NCI-H1436 treated with DMSO at 0.1 percent for 48 hours (cell line): ENCODE measurements at places on chromosomes 2 and 18.

DNA sequence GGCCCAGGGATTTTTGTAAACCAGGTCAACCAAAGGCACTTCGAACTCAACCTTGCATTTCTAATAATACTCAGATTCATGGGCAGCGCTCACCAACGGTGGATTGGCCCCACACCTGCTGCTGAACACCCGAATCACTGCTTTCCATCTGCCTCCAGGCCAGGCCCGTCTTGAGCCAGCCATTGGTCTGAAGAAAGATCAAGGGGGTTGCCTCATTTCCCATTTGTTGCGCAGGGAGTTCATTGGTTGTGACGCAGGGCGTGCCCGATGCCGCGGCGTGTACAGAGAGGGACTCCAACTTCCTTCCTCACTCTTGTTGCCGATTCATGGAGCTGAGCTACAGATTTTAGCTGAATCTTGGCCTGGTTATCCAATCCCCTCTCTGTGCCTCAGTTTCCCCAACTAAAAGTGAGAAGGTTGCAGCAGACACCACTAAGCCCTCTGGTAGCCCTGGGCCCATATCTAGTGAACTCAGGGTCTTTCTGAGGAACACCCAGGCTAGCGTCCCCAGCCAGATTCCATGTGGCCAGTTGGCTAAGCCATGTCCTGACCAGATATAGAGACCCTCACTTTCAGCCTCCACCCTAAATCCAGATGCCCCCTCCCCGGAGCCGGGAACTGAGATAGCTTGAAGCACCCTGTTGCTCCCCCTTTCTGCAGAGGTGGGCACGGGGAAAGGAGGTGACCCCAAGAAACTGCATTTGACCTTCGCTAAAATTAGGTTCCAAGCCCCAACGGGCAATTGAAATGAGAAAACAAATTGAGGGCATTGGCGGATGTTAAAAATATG is 60.9 kb upstream of the HPCAL1 start:
- no peak for DNase-seq

- no peak for DNase-seq
Observed at GRCh38 chr2:241096979-241097378, 5.1 kb downstream of the MTERF4 start.

DNA sequence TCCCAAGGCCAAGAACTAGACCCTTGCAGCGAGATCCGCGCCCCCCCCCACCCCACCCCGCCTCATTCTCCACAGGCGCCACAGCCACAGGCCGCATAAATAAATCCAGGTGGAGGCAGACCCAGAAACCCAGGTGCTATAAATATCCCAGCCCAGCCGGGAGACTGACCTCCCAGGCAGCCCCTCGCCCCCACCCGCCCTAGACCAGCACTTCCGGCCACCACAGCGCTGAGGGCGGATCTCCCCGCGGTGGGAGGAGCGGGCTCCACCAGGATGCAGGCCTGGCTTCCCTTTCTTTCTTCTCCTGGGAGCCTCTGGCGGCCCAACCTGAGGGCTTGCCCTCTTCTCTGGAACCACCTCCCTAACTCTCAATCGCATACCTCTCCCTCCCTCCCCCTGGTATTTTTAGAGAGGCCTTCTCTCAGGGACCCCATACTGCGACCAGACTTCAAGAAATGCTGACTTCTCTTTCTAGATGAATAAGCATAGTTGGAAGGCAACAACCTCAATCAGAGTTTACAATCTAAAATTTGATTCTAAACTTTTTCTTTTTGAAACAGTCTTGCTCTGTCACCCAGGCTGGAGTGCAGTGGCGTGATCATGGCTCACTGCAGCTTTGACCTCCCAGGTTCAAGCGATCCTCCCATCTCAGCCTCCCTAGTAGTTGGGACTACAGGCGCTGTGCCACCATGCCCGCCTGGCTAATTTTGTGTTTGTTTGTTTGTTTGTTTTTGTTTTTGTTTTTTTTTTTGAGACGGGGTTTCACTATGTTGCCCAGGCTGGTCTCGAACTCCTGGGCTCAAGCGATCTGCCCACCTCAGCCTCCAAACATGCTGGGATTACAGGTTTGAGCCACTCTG is 55.0 kb downstream of the PKDCC start:
- no peak for DNase-seq

GRCh38 chr2:102619414-102620319 is at the start of gene SLC9A2:
SLC9A2 (plus strand) TSS chr2:102619553; CDS start chr2:102619849, 296 bp downstream.
- no peak for DNase-seq

- DNase-seq: no peak
Observed at GRCh38 chr2:84959095-84959565, 11.8 kb upstream of the KCMF1 start.

- no peak for DNase-seq
Observed at GRCh38 chr2:237488901-237489860, 2.1 kb downstream of the MLPH start.

DNA sequence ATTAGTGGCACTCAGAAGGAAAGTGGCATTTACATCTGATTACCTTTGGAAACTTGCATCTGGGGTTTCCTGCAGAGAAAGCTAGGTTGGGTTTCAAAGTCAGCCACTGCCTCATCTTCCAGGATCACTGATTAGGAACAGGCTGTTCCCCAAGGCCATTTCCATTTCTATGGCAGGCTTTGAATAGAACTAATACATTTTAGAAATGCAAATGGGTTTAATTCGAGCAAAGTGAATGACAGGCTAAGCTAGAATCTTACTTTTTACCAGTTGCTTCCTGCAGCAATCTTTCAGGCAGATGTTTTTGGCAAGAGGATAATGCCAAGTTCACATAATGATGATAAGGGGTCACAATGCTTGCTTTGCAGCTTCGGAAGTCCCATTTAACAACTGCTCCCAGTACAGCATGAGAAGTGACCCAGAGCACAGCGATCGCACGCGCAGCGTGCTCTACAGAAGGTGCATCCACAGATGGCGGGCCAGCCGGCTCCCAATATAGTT is 336.7 kb downstream of the LPIN1 start:
- DNase-seq: no peak

DNA sequence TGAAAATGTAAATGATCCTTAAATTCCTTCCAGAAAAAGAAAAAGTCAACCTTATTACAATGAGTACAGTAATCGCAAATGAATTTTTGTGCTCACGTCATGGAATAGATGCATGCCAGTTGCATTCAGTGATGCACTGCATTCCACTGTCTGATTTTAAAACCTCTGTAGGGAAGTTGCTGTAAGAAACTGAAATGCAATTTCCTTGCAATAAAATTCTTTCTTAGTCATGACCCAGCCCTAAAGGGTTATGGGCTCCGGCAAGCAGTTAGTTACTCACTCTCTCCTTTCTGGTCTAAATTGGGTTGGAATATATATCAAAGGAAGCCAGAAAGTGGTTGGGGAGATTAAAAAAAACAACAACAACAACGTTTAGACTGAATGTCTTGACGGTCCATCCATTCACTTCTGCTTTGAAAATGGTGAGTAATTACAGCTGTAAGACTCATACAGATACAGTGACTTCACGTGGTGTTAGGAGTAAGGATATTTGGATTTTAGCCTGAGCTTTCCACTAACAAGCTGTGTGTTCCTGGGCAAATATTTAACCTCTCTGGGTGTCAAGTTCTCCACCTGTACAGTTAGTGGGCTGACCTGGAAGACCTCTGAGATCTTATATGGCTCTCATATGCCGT is 8.6 kb upstream of the RND3 start:
- DNase-seq: no peak

DNA sequence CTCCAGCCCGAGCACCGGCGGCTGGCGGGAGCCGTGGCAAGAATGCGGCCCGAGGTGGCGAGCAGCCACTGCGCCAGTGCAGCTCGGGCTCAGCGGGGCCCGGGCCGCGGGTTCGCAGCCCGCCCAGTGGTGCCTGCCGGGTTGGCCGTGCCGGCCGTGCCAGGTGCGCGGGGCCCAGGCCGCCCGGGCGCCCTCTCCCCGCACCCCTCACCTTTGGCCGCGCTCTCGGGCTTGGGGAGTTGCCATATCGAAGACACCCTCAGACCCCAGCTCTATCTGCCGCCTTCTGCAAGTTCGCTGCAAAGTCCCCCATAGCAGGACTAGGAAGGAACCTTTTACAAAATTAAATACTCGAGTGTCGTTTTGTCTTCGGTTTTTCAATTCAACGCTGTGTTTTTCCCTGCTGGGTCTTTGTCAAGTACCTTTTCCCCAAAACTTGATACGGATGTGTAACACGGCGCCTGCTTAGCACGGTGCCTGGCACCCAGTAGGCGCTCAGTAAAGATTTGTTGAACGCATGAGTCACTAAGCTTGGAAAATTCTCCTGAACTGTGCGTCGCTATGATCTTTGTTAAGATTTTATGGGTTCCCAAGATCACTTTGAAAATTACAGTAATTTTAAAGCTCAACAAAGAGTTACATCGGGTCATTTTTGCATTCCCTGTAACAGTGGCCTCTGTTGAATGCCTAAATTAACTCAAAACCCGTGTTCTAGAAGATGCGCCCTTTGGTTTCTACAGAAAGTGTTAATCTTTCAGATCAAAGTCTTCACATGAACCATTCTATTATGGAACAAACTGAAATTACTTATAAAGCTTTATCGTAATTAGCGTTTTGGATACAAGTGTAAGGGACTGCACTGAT is 750 bp downstream of the STRADB start:
- DNase-seq: no peak

GRCh38 chr2:28101123-28101522 is 210.6 kb downstream of the BABAM2 start:
- DNase-seq: no peak

DNA sequence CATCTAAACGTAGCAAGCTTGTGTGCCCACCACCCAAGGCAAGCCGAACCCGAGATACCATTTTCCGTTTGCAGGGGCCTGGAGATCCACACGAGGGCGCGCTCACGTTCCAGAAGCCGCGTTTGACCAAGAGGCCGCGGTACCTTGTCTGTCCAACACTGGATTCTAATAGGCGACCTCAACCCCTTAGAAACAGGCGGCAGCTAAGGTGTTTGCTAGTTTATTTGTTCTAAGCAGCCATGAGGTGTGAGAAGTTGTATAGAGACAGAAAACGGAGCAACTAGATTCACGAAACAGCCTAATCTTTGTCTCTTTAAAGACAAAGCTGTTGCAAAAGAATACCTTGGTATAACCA is 4.2 kb downstream of the HOXD11 start:
- no peak for DNase-seq

DNA sequence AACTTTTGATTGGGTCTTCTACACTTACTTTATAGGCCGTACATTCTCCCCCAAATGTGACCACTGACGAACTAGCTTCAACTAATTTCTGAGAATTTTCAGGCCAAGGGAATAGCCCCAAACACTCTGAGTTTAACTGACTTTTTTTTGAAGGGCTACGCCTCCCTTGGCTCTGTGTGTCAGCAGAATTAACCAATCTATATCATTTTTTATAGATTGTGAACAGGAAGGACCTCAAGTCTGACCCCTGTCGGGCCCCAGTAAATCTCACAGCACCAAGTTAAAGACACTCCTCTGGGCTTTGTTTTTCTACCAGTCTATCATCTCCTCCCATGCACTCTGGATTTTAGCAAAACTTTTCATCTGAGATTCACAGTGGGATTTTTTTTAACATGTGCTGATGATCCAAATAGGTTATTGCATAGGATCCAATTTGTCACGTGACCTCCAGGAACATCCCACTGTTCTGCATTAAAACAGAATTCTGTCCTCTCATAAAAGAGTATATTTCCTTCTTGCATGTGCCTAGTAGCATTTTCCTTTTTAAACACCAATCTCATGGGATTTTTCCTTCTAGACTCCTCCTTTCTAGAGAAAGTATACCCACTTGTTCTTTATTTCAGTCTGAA is 307.1 kb downstream of the OSR1 start:
- no peak for DNase-seq

GRCh38 chr2:240362216-240362755 is 73.2 kb upstream of the GPC1 start:
- DNase-seq: no peak

DNA sequence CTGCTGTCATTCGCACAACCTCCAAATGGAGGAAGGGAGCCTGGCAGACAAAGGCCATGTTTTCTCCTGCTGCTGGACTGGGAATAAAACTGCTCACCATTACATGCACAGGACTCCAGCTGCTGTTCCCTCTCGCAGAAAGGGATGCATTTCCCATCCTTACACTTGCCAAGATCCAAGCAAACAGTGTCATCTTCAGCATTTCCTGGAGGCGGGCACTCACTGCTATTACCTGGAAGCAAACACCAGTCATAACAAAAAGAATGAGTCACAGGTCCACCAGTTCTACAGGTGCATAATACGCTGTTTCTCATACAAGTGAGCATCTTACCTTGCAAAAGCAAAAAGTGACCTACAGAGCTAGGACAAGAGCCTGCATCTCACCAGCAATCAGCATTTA is 22.7 kb downstream of the IAH1 start:
- no peak for DNase-seq

GRCh38 chr18:38751898-38752297 is 1186.3 kb upstream of the CELF4 start:
- no peak for DNase-seq

GRCh38 chr18:23479829-23480505 is 23.3 kb upstream of the RMC1 start:
- DNase-seq: no peak

- DNase-seq: no peak
Observed at GRCh38 chr2:230216489-230216888, 3.3 kb downstream of the SP110 start.

GRCh38 chr18:59208602-59209125 is 11.3 kb upstream of the GRP start:
- DNase-seq: no peak

DNA sequence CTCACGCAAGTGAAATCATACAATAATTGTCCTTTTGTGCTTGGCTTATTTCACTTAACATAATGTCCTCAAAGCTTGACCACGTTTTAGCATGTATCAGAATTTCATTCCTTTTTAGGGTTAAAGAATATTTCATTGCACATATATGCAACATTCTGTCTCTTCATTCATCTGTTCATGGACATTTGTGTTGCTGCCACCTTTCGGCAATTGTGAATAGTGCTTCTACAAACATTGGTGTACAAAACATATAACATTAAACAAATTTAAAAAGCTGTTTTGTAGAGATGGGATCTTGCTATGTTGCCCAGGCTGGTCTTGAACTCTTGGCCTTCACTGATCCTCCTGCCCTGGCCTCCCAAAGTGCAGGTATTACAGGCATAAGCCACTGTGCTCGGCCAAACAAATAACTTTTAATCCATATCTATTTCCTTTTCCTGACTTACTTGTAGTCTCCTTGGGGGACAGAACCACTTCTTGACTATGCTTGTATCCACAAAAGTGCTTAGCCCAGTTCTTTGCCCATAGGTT is 209.3 kb downstream of the SLC4A3 start:
- DNase-seq: no peak

GRCh38 chr2:16682431-16683118 is 16.9 kb upstream of the CYRIA start:
- no peak for DNase-seq

- DNase-seq: no peak
Observed at GRCh38 chr2:57126410-57126809, 920.2 kb upstream of the VRK2 start.

GRCh38 chr18:46250084-46250811 is 146.1 kb downstream of the HAUS1 start:
- DNase-seq: no peak
